MG63 (cell line): ENCODE measurements at places on chromosomes 3 and 15. TPM values are rescaled to one million over a fixed set of nuclear protein-coding genes. Genes with fewer than 3 reads are reported as not detected.

FANCD2OS gene
- total RNA-seq: not detected in 2 replicates

GABRA5 gene
- 0.49 TPM in 1 of 2 replicates, not detected in the other for total RNA-seq

TMEM212 gene
- total RNA-seq: not detected in 2 replicates

GABPB1 gene
- 31.2 and 46.1 TPM in 2 replicates for total RNA-seq

TUSC7 gene
- total RNA-seq: not detected in 2 replicates

FOXB1 gene
- total RNA-seq: not detected in 2 replicates

GRK7 gene
- total RNA-seq: not detected in 2 replicates
